Activated gamma-delta T cell treated with anti-CD3 and anti-CD28 coated beads, Interleukin-2, amount 50 U/mL, for 16 hours (primary cell): ENCODE measurements at places on chromosomes 2 and 18.

- DNase-seq: no peak
Measured at GRCh38 chr2:152497481-152498052, 162.6 kb downstream of the FMNL2 start.

- DNase-seq: no peak
Measured at GRCh38 chr2:72830273-72830672, 4.4 kb upstream of the EXOC6B start.

DNA sequence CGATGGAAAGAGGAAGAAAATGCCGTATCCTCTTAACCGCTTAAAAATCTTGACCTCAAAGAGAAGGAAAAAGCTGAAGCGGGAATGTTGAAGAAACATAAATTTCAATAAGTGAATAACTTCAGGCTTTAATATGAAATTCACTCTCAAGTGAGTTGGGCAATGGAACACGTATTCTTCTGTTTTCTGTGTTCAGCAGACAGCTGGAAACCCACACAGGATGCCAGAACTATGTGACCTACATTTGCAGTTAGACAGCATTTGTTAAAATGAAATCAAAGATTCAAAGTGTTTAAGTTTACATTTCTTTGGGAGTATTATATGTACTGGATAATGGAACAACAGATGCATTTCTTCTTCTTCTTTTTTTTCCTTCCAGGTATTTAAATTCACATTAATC is 80.5 kb upstream of the SPATS2L start:
- no peak for DNase-seq

DNA sequence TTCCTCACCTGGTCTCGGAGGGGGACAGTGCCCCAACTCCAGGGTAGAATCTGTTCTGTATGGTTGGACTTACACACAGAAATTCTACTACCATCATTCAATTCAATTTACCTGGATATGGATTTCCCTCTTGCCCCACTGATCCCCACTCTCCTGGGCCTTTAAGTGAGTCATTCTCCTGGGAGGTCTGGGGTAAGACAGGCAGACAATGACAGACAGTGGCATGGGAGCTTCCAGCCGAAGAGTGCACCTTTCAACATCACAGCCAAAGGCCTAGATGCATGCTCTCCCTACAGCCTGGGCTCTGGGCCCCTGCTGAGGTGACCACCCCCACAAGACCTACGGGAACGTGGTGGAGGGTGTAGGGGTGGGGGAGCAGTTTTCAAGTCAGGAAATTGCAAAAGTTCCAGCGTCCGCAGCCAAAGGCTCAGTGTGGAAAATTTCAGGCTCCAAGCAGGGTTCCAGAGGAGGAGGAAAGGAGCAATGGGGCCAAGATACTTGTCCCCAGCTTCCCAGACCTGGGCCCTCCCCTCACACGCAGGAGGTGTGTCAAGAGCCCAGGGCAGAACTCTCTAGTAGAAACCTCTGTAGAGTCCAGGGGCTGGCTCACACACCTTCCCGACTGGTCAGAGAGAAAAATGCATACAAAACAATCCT is 296.4 kb downstream of the CYP26B1 start:
- DNase-seq: no peak

GRCh38 chr2:55879976-55880375 is 43.6 kb downstream of the EFEMP1 start:
- no peak for DNase-seq

GRCh38 chr2:159738509-159739390 is 26.4 kb downstream of the MARCHF7 start:
- DNase-seq: no peak

GRCh38 chr2:176514276-176514675 is 245.0 kb downstream of the MTX2 start:
- no peak for DNase-seq

DNA sequence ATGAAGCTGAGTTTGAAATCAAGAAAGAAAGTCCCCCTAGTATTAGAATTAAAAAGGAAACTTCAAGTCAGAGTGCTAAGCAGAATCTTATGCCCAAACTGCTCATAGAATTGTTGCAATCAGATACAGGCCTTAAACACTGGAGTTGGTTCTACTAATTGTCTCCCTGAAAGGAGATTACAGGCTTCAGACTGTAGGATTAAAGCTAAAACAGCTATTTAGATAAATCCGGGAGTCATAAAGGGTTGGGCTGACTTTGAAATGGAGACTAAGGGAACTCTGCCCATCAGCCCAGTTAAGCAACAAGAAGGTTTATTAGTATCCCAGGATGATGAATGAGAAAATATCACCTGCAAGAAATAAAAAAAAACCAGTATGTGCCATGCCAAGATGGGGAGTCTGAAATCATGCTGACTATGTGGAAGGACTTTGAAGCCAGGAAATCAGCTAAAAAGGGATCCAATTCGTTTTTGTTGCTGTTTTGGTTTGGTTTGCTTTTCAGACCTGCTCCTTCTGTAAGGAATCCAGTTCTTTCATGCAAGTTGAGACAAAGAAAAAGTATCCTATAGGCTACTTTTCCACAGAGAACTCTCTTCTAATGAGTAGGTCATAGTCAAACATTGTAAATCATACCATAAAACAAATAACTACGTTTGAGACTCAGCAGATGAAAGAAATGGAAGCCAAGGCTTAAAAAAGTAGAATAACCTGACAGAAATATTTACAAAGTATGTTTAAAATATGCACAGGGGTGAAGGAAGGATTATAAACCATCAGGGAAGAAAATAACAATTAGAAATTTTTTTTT is 37.6 kb upstream of the MSTN start:
- DNase-seq: no peak

GRCh38 chr18:22024924-22025323 is 144.5 kb upstream of the GATA6 start:
- no peak for DNase-seq

DNA sequence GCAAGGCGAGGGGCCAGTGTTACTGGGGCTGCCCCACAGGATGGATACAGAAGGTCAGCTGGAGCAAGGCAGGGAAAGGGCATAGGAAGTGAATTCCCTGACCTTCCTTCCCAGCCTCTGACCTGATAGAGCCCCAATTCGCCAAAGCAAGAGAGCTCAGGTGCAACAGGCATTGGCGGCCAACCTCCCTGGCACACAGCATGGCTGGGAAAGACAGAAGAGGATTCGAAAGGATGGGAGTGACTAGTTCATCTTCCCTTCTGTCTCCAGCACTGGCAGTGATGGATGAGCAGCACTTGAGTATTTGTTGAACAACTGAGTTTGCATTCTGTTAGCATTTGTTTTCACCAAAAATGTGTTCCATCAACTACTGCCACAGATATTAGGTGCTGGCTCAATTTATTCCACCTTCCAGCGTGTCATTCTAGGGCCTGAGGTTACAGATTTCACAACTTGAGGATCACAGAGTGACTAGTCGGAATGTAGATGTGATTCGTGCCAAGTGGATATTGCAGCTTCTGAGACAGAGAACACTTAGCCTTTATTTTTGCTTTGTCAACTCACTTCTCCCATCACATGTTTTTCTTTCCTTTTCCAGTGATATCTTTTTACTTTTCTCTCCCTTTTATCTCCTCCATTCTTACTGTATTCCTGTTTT is 6.2 kb downstream of the COPS8 start:
- no peak for DNase-seq

DNA sequence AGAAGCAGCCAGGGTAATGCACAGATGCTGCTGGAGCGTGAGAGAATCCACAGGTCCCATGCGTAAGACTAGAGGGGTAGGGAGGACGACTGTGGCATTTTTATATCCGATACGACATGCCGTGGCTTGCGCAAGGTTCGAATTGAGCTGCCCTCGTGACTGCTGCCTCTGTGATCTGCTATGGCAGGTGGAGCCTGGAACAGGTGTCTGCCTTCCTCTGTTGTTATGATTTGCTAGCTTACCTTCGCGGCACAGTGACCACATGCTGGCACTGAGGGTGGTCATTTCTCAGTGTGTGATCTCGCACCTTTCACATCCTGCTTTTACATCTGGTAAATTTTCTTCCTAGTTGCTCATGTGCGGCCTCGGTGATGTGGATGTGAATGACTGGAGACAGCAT is 240.2 kb downstream of the ALPK2 start:
- no peak for DNase-seq

- DNase-seq: no peak
Measured at GRCh38 chr2:85527787-85528186, 11.2 kb upstream of the MAT2A start.

DNA sequence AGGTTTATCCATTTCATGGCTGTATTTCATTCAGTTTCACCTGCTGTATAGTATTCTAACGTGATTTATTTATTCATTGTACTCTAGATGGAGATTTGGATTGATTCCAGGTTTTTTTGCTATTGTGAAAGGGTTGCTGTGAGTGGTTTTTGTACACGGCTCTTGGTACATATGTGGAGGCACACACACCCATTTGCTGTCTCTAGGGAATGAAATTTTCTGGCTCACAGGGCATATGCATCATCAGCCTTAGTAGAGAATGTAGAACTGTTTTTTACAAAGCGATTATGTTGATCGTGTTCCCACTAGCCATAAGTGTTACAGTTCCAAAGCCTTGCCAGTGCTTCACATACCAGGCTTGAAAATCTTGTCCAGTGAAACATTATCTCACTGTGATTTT is 5.1 kb downstream of the SPTBN1 start:
- DNase-seq: no peak

DNA sequence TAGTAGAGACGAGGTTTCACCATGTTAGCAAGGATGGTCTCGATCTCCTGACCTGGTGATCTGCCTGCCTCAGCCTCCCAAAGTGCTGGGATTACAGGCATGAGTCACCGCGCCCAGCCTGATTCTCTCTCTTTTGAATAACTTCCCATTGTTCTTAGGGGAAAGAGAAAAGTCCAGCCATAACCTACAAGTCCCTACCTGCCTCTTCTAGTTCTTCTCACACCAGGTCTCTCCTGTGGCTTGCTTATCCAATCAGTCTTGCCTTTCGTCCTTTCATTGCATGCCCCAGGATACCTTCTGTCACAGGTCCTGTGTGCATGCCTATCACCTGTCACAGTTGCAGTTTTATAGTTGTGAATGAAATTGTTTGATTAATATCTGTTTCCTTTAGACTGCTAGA is 148.1 kb downstream of the SLC4A3 start:
- DNase-seq: no peak

- no peak for DNase-seq
Measured at GRCh38 chr2:27551514-27551913, 31.3 kb upstream of the ZNF512 start.

GRCh38 chr2:126635736-126636135 is 20.2 kb upstream of the GYPC start:
- DNase-seq: no peak

DNA sequence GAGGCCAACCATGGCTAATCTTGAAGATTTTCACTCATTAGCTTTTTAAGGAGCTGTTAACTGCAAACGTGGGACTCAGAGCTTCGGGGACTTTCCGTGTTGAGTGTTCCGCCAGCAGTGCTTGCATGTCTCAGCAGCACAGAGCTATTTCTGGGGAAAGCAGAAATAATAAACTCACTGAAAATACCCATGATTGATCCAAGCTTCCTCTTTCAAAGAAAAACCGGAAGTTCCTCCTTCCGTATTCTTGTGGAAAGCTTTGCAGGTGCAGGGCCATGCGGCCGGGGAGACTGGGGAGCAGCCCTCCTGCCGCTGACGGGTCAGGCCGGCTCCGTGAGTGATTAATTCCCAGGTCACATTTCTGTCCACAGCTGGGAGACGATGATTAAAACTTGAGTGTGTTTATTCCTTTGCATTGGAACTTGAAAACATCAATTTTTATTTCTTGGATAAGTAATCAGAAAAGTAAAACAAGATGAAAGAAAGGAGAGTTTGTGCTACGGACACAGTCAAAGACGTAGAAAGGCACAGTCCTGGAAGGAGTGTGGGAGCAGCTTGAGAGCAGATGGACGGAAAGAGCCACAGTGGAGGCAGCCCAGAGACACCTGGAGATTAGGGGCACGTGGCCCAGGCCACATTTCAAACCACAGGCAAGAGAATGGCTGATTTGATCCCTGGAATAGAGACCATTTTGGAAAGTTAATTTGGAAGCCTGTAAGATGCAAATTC is 54.2 kb upstream of the CTDP1 start:
- no peak for DNase-seq

- no peak for DNase-seq
Measured at GRCh38 chr18:23953984-23954383, 60.6 kb upstream of the TTC39C start.

DNA sequence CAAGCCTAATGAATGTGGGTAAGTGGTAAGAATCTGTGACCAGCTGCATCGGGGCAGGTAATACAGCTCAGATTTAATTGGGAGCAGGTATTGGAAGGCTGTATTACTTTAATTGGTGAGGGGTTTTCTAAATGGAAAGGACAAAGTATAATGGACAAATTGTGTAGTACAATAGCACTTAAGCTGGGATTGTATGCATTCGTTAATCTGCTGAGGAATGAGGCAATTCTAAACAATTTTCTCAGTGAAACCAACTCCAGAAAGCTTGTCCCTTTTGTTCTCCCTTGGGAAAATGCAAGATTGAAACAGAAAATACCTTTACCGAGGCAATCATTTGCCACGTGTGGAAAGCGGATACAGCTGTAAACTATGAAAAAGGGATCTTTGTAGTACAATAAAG is 801.6 kb upstream of the POU3F3 start:
- no peak for DNase-seq

DNA sequence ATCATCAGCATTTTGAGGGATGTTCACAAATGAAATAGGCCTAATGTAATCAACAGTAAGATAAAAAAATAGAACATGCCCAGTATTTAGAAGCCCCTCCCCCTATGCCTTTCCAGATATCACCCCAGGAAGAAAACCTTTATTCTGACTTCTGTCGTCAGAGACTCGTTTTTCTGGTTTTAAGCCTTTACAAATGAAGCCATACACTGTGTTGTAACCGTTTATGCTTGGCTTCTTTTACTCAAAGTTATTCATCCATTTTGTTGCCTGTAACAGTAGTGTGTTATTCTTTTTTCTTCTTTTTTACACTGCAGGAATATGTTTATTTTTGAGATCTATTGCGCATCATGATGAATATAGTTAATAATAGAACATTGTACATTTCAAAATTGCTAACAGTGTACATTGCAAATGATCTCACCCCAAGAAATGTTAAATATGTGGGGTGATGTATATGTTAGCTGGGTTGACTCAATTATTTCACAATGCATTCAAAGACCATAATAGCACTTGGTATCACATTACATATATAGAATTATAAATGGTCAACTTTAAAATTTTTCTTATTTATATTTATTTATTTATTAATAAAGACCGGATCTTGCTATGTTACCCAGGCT is 28.1 kb upstream of the PNPT1 start:
- DNase-seq: no peak

DNA sequence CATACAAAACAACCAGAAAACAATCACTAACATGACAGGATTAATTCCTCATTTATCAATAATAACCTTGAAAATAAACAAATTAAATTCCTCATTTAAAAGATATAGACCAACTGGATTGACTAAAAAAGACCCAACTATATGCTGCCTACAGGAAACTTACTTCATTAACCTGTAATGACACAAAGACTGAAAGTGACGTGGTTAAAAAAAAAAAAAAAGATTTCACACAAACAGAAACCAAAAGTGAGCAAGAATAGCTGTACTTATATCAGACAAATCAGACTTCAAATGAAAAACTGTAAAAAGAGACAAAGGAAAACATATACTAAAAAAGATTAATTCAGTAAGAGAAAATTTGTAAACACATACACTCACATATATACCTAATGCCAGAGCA is 201.2 kb downstream of the CCDC178 start:
- DNase-seq: no peak

GRCh38 chr2:73762571-73762970 is 17.3 kb downstream of the DUSP11 start:
- DNase-seq: no peak

GRCh38 chr2:151007365-151007764 is 254.3 kb downstream of the RBM43 start:
- DNase-seq: no peak

GRCh38 chr2:36013064-36013463 is 342.5 kb upstream of the CRIM1 start:
- no peak for DNase-seq
